GM06990 (cell line): ENCODE measurements at places on chromosomes 2 and 18.

- no peak for DNase-seq
These were observed 291.1 kb downstream of the MTX2 start for GRCh38 chr2:176560296-176560695.

DNA sequence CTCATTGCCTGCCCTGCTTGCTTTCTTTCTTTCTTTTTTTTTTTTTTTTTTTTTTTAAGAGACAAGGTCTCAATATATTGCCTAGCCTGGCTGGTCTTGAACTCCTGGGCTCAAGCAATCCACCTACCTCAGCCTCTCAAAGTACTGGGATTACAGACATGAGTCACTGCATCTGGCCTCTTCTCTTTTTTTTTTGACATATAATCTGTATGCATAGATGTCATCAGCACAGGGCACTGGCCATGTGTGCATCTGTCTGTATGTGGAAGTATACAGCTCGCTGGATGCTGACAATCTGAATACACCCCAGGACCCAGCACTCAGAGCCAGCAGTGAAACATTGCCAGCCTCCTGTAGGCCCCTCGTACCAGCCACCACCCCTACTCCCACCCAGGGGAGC is 49.5 kb downstream of the TFCP2L1 start:
- no peak for DNase-seq

DNA sequence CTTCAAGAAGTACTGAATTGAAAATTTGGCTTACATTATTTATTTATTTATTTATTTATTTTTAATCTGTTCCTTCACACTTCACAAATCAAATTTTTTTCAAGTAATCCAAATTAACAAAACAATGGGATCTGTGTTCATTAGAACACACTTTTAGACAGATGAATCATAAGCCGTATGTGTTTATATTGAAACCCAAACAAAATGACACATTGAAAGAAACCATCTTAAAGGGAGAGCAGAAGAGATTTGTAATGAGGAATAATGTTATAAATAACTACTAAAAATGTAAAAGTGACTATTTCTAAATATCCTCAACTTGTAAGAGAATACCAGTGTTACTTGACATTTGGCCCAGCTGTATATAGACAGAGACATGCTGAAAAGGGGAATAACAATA is 991.0 kb upstream of the CHAC2 start:
- DNase-seq: no peak

- DNase-seq: no peak
These were observed 44.2 kb upstream of the CDH7 start for GRCh38 chr18:65706646-65707045.

GRCh38 chr2:4937550-4937949 is 754.6 kb upstream of the SOX11 start:
- no peak for DNase-seq

DNA sequence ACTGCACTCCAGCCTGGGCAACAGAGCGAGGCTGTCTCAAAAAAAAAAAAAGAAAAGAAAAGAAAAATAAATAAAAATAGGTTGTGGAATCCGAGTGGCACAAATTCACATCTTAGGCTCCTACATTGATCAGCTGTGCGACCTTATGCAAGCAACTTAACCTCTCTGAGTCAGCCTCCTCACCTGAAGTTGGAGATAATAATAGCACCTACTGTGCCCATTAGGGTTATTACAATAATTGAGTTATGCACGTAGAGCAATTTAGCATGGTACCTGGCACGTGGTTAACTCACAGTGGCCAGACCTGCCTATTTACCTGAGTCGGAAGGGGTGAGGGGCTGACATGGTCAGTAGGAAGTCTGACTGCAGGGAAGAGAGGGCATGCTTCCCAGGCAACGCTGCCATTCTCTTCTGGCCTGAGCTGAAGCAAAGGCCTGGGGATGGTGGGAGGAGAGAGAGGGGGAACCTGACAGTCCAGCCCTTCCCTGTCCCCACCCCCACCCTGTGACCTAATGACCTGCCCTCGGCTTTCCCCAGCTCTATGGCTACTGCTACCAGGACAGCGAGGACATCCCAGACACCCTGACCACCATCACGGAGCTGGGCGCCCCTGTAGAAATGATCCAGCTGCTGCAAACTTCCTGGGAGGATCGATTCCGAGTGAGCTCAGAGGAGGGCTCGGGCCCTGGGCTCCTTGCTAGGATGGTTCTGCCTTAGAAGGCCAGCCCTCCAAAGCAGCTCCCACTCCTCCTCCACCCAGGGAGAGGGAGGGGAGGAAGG is 5.1 kb downstream of the PKDCC start:
- no peak for DNase-seq

- no peak for DNase-seq
These were observed 20.8 kb downstream of the CRIM1 start for GRCh38 chr2:36376319-36376765.

DNA sequence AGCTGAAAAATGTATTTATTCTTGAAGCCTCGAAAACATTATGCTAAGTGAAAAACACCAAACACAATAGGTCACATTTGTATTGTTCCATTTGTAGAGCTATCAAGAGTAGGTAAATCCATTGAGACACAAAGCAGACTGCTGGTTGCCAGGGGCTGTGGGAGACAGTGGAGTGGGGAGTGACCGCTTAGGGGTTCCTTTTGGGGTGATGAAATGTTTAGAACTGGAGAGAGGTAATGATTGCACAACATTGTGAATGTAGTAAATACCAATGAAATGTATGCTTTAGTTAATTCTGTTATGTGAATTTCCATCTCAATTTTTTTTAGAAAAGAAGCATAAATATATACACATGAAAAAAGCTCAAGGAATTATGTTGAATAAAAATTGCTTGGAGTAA is 15.8 kb downstream of the KCTD18 start:
- no peak for DNase-seq

DNA sequence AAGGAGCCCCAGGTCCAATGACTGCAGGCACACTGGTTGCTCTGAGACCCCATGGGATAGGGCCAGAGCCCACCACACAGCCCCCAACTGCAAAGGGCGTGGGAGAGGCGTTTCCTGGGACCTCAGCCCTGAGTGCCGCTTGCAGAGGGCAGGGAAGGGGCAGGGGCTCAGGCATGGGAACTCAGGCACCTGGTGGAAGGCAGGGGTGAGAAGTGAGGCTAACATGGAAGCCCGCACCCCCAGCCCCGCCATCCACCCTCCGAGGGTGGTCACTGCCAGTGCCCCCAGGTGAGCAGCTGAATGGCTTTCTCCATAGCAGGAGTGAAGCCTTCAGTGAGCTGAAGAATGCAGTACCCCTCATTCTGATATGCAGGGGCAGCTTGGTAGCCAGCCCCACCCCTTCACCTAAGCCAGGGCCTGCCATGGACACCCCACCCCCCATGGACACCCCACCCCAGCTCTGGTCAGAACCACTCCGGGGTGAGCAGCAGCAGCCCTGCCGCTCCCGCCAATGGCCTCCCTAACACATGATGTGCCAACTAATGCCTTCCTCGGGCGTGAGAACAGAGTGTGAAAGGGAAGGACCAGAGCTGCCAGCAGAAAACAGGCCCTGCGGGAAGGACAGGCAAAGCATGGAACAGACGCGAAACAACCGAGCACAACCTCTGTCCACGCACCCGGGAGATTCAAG is 6.6 kb downstream of the KIF1A start:
- DNase-seq: no peak

- no peak for DNase-seq
These were observed 890 bp upstream of the SLC4A3 start for GRCh38 chr2:219626540-219626939.

DNA sequence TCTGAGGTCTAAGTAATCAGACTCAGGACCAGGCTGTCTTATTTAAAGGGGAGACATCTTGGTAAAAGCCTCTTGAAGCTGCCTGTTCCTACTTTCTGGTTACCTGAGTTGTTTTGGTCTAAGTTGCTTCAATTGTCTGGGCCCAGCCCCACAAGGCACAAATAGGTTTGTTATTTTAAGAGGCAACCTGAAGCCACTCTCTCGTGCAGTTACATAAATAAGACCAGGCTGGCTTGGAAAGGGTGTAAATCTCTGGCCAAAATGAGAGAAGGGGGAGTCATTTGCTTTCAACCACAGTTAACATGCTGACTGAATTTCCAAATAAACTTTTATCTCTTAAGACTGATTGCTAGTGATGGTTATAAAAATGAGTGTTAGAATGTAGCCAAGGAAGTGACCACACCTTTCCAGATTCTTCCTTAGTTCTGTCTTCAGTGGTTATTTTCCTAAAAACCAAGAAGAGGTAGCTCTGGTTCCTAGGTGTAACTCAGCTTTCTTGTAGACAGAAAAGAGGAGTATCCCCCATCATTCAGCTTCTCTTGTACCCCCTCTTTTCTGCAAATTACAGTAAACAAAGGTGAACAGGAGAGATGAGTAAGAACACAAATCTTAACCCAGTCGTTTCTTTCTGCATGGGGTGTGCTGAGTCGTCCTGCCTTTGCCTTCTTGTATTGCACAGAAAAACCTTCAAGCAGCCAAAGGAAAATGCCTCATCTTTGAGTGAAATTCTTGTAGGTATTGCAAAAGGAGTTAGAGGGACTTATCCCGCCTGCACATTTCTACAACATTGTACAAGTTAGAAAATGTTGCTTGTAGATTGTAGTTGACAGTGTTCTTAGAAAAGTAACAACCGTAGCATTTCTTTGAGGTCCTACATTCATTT is 161.5 kb upstream of the NT5C1B start:
- no peak for DNase-seq

DNA sequence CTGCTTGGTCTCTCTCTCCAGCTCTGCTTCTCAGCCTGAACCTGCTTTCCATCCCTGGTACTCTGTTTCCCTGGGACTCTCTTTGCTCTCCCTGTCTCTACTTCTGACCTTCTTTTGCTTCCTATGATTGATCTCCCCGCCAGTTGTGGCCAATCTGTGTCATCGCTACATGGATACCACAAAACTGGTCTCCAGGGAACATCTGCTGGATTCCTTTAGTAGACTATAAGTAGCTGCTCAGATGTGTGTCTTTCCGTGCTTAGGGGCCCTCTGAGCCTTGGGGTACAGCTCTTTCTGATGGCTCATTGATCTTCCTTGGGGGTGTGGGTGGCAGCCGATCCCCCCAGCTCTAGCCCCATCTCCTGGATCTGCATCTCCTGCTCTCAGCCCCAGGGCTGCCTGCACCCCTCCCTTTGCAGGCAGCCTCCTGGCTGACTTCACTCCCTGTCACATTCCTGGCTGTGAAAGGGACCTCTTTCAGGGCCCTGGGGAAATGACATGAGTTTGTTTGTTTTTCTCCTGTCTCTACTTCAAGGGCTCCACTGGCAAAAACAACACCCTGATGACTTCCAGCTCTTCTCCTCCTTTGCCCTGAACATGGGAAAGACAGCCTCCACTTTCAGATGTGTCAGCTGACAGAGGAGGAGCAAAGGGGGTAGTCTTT is 333.7 kb downstream of the CYP26B1 start:
- no peak for DNase-seq

GRCh38 chr2:113124181-113124961 is 3.0 kb upstream of the IL1RN start:
- DNase-seq: peak; percentile 41

DNA sequence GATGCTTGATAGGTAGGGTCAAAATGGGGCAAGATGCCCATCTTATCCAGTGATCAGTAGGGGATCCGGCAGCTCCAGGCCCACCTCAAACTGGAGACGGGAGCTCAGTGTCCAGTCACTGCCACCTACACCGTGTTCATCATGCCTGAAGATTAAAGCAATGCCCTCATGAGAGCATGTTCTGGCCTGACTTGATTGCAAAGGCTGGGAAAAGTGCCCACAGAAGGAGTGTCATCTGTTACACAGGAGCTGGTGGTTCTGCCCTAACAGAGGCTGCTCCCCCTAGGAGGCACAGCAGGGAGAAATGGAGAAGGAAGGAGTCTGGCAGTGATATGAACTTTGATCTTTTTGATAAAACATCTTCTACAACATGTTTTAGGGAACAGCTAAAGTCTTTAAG is 92.3 kb downstream of the CCBE1 start:
- no peak for DNase-seq

- DNase-seq: no peak
These were observed 9.6 kb downstream of the TET3 start for GRCh38 chr2:73994178-73994831.

GRCh38 chr2:79621252-79621651 is 108.4 kb downstream of the CTNNA2 start:
- DNase-seq: no peak
